Tongue (tissue), 3 donors: ENCODE measurements at places on chromosomes 2 and 18. TPM values are rescaled to one million over a fixed set of nuclear protein-coding genes. Genes with fewer than 3 reads are reported as not detected.

Gene OST4
- total RNA-seq, result 209 TPM

Gene MORN2
- total RNA-seq, result 9.9 TPM

Gene NTSR2
- not detected for total RNA-seq

Gene CHRNA1
- 47.4 TPM for total RNA-seq

Gene SERPINB5
- 25.3 TPM for total RNA-seq

Gene WIPF1
- 24.2 TPM for total RNA-seq

Gene RETSAT
- 20.6 TPM for total RNA-seq

Gene GPR45
- not detected for total RNA-seq

Gene GNAL
- 3.9 TPM for total RNA-seq

Gene TNFAIP6
- 10.8 TPM for total RNA-seq

Gene GPBAR1
- total RNA-seq, result 0.92 TPM

Gene WDPCP
- 26.9 TPM for total RNA-seq

Gene PIEZO2
- 27.7 TPM for total RNA-seq

Gene CHRNG
- 19.5 TPM for total RNA-seq

Gene CDKL4
- total RNA-seq, result 1.8 TPM

Gene DUSP2
- 8.0 TPM for total RNA-seq

Gene C1QL2
- total RNA-seq, result not detected

Gene PTPRN
- 0.31 TPM for total RNA-seq

Gene NEU2
- not detected for total RNA-seq

Gene ATP6V1C2
- 12.1 TPM for total RNA-seq

Gene KCNS3
- total RNA-seq, result 46.3 TPM

Gene EMILIN1
- 82.0 TPM for total RNA-seq

Gene CDH19
- total RNA-seq, result 10.8 TPM

Gene NAT8
- not detected for total RNA-seq

Gene TUBA4B
- total RNA-seq, result not detected

Gene FNDC4
- total RNA-seq, result 9.5 TPM

Gene POTEI
- total RNA-seq, result 0.21 TPM

Gene GLI2
- total RNA-seq, result 6.9 TPM

Gene POLR1A
- 19.8 TPM for total RNA-seq

Gene WNT10A
- 5.7 TPM for total RNA-seq

Gene BMPR2
- total RNA-seq, result 49.5 TPM

Gene NCL
- total RNA-seq, result 262 TPM

Gene TMEM182
- 386 TPM for total RNA-seq

Gene LDLRAD4
- total RNA-seq, result 36.7 TPM

Gene GPR17
- 0.31 TPM for total RNA-seq

Gene SNORC
- total RNA-seq, result 0.41 TPM

Gene SPP2
- total RNA-seq, result not detected

Gene ADAM23
- total RNA-seq, result 21.3 TPM

Gene EDAR
- 0.31 TPM for total RNA-seq

Gene KLHL41
- 2,840 TPM for total RNA-seq

Gene SERPINB8
- total RNA-seq, result 4.6 TPM

Gene LRATD1
- 12.9 TPM for total RNA-seq

Gene SLC23A3
- 0.92 TPM for total RNA-seq

Gene MRPL33
- total RNA-seq, result 168 TPM

Gene RGPD3
- total RNA-seq, result 1.1 TPM

Gene ARHGEF4
- 48.5 TPM for total RNA-seq

Gene SERPINB4
- total RNA-seq, result not detected

Gene STPG4
- not detected for total RNA-seq

Gene GPN1
- 24.3 TPM for total RNA-seq

Gene IL36A
- total RNA-seq, result 0.72 TPM

Gene IL1A
- total RNA-seq, result not detected

Gene MEP1B
- 0.10 TPM for total RNA-seq

Gene HOXD10
- total RNA-seq, result 0.62 TPM

Gene IFIH1
- total RNA-seq, result 7.0 TPM
